ENCODE measurements at places on chromosomes 12 and 14.

GRCh38 chr14:40164083-40164482 is 731.9 kb upstream of the FBXO33 start:
- DNase-seq: no peak

DNA sequence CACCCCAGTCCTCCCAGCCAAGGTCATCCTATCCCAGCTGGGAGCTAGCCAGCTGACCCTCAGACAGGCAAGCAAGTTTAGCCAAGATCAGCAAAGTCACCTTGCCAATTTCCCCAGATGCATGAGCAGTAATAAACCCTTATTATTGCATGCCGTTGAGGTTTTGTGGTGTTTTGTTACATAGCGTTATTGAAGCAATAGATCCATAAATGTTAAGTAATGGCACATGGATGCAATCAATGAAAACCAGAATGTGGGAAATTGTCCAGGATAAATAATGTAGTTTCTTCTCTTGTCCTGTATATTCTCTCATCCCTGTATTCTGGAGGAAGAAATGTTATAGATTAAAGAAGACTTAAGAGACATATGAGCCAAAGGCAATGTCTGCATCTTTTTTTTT is 18.0 kb upstream of the TMEM260 start:
- no peak for DNase-seq

GRCh38 chr14:43706900-43707299 is 800.2 kb downstream of the FSCB start:
- no peak for DNase-seq

DNA sequence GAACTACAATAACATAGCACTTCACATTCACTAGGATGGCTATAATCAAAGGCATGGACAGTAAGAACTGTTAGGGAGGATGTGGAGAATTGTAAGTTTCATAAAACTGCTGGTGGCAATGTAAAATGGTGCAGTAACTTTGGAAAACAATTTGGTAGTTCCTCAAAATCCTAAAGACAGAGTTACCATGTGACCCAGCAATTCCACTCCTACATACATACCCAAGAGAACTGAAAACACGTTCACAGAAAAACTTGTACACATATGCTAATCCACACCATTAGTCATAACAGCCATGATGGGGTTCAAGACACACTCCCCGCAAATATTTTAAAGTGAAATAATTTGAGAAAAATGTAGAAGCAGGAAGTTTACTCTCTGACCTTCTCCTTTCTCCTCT is 31.7 kb downstream of the GALC start:
- no peak for DNase-seq

DNA sequence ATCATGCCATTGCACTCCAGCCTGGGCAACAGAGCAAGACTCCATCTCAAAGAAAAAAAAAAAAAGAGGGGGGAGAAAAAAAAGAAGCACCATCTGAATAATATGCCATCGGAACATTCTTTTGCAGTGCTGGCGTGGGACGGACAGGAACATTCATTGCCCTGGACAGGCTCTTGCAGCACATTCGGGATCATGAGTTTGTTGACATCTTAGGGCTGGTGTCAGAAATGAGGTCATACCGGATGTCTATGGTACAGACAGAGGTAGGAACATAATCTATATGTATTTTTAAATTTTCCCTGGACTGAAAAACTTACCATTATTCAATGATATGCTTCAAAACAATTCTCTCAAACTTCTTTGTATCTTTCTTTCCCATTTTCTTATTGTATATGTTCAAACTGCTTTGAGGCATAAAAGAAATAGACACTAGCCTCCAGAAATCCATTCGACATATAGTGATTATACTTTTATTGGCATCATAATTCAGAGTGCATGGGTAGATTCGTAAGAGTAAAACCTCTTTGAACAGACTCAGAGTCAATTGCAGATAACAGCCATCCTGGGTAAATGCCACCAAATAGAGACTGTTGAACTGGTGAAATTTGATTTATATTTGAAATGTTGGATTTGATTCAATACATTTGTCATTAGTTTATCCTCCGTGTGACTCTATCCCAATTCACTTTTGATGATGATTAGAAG is 199.7 kb downstream of the EPS8 start:
- DNase-seq: no peak

DNA sequence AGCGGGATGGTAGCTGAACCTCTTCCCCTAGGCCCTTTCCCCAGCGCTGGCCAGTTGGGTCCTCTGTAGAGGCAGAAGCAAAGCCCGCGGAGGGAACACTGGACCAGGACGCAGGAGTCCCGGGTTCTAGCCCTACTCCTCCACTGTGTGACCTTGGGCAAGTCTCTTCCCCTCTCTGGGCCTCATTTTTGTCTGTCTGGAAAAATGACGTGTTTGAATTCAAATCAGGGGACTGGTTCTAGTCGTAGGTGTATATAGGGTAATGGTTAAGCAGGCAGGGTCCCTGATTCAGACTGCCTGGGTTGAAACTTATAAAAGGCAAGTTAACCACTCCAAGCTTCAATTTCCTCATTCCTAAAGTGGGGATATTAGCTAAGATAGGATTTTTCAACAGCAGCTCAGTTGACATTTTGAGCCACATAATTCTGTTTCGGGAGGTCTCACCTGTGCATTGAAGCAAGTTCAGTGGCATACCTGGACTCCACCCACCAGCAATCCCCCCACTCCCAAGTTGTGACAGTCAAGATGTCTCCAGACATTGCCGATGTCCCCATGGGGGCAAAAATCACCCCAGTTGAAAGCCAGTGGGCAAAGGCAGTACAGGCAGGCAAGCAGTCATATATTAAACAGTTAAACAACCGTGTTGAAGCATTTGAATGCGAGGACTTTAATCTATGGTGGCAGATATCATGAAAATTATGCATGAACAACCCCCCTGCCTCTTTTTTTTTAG is 899 bp downstream of the TPCN1 start:
- DNase-seq: no peak

GRCh38 chr12:39989501-39989900 is 116.4 kb downstream of the SLC2A13 start:
- DNase-seq: no peak

- DNase-seq: no peak
Measured at GRCh38 chr12:24424889-24425600, 475.6 kb upstream of the SOX5 start.

- DNase-seq: no peak
Measured at GRCh38 chr12:93376436-93377251, 1.1 kb upstream of the NUDT4 start.

DNA sequence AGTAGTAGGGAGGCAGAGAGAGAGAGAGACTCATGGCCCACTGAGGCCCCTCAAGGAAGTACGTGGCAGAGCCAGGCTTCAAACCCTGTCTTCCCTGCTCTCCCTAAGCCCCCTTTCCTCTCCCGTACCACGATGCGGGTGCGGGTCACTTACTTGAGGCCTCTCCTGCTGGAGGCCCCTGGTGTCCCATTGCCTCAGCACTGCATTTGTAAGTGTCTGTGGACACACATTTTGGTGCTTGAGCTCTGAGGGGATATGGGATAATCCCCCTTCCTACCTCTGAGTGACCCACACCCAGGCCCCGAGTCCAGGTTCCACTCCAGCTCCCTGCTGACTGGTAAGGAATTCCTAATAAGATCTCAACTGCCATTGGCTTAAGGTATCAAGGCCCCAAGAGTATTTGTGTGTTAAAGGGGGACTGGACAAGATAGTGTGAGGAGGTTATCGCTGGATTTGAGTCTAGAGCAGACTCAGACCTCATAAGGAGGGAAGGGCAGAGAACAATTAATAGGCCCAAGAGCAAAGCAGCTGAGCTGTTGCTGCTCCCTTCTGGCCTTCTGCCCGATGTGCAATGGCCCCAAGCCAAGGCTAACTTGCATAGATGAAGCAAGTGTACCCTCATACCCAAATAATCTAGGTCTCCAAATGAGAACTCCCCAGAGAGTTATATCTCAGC is 71.9 kb downstream of the CRACR2A start:
- no peak for DNase-seq

DNA sequence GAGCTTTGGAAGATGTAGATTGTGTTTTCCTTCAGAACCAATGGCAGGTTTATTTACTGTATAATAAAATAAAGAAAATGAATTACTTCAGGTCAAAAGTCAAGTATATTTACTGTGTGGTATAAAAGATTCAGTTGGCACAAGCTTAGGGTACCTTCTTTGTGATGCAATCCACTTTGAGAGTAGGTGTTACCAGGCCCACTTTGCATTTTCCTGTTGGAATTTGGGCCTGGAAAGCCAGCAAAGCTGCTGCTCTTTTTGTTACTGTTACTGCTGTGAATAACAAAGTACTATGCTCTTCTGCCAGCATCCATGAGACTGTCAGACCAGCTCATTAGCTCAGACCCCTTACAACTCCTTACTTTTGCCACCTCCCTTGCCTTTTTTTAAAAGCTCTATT is 649.0 kb upstream of the SEL1L start:
- DNase-seq: no peak

DNA sequence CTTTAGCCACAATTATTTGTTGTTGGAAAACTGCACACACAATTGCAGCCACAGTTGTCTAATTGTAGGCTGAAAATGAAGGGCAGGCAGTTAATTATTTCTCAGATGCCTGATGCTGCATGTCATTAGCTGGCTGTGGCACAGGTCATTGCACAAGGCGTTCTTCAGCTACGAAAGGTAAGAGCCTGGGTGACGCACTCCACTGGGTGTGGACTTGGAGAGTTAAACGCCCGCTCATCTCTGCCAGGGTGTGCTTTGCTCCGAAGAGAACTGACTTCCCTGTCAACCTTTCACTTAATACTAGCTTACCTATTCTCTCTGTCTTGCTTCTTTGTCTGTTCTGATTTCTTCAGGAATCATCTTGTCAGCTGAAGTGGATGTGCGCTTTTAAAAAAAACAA is 91.4 kb upstream of the CPM start:
- no peak for DNase-seq

- no peak for DNase-seq
Measured at GRCh38 chr14:74955229-74956026, at the start of gene PGF. TSS of gene PGF (minus strand) at chr14:74955597. CDS start at chr14:74955242, 355 bp downstream.

DNA sequence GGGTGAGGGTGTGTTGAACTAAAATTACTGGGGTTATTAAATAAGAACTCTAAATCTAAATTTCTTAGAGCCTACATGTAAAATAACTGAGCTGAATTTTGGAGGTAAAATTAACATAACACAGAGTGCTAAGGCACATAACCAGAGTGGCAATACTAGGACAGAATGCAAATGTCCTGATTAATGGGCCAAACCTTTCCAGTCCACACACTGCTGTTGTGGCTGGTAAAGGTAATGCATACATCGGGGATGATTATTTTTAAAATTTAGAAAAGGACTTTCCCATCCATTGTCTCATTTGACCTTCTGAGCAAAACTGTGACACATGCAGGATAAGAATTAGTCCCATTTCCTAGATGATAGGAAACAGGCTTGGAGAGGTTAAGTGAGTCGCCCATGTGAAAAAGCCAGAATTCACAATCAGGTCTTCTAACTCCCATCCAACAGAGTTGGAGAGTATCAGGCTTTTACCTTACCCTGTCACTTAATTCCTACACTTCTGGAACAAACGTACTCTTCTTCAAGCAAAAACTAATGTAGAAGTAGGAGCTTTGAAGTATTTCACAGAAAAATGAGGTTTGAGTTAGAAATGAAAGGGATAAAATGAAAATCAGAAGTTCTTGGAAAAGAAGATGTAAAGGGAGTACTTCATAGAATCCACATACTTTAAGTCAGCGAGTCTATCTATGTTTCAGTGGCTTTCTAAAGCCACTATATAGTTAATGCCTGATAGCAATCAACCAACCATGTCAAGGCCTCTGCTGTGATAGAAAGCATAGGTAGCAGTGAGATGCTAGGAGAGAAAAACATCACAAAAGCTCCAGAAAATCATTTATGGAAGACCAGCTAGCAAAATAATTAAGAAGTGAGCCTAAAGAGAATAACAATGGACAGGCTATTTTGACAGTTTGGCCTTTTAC is 334.9 kb upstream of the DIO2 start:
- no peak for DNase-seq

GRCh38 chr12:99418379-99418778 is 229.2 kb upstream of the GARIN6 start:
- no peak for DNase-seq

DNA sequence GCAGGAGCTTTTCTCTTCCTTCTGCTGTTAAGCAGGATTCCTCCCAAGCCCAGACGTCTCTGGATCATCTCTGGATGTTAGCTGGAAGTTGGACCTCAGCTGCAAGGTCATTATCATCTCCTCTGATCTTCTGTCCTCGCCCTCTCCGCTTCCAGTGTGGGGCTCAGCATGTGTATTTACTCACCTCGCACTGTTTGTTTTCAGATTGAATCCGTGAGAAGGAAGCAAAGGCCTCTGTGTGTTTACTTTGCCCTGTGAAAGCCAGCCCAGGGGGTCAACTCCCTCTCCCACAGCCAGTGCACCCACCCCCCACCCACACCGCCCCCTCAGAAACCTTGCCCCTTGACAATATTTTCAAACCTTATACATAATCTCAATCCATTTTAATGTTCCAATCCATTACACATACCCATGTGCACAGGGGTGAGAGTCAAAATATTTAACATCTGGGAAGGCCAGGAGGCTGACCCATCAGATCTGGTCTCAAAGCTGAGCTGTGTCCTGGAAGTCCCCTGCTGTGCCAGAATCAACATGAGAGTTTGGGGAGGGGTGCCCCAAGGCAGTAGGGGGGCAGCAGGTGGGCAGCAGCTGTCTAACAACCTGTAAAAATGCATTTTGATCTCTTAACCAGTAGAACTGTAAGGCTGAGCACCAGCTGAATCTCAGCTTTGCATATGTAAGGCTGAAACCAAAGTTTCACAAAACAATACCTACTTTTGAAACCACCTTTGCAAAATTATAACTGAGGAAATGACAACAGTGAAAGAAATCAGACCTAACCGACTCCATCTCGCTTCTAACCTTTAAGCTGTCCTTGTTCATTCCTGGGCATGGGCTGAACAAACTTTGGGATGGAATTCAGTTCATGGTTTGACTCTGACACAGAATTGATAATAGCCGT is 157.9 kb downstream of the ZNF664 start:
- peak; percentile 69 for DNase-seq

- DNase-seq: no peak
Measured at GRCh38 chr12:101686176-101686575, 11.3 kb upstream of the CHPT1 start.

DNA sequence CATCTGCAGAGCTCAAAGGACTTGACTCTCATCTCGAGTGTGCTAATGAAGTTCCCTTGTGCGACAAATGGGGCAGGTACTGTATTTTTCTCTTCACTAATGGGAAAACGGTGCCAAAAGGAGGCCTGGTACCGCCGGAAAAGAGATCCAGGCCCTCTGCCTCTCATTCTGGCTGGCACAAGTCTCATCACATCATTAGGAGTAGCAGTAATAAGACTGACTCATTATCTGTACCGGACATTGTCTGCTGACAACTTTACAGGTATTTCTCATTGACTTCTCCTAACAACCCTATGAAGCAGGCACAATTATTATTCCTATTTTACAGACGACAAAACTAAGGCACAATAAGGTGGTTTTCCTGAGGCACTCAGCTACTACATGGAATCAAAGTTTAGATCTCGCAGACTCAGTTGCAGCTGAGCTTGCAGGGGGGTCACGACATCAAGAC is 668 bp downstream of the APPL2 start:
- no peak for DNase-seq

GRCh38 chr14:100678469-100678828 is 48.2 kb upstream of the DLK1 start:
- no peak for DNase-seq

- DNase-seq: no peak
Measured at GRCh38 chr12:14691560-14691959, 4.8 kb downstream of the GUCY2C start.

GRCh38 chr12:123595729-123596128 is 6.2 kb upstream of the DDX55 start:
- no peak for DNase-seq

Measured in GM12864 (cell line).